ENCODE measurements at places on chromosomes 2 and 18.

DNA sequence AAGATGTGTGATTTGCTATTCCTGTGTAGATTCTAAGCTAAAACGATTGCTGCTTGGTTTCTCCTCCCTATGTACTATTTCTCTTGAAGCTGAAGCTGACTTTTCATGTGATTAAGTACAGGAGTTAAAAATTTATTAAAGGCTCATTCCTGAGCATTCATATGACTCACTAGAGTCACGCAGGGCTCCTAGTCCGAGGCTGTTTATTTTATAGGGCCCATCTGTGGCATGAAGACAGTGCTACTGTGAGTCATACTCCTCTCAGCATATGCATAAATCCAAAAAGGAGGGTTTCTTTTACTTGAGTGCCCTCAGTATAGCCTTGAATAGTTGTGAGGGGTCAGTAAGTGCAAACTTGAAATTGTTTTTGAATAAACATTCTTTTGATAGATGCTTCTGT is 378.8 kb downstream of the PTPRM start:
- no peak for DNase-seq

DNA sequence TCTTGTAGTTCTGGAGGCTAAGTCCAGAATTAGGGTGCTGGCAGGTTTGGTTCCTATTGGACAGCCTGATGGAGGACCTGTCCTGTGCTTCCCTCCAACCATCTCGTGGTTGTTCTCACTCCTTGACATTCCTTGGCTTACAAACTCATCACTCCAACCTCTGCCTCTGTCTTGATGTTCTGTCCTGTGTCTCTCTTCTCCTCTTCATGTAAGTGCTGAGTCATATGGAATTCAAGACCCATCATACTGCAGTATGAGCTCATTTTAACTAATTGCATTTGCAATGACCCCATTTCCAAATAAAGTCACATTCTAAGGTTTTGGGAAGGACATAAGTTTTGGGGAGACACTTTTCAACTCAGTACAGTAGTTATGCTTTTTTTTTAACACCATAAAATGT is 374.7 kb downstream of the TRIB2 start:
- no peak for DNase-seq

GRCh38 chr2:97788986-97789644 is 75.7 kb downstream of the ZAP70 start:
- no peak for DNase-seq

DNA sequence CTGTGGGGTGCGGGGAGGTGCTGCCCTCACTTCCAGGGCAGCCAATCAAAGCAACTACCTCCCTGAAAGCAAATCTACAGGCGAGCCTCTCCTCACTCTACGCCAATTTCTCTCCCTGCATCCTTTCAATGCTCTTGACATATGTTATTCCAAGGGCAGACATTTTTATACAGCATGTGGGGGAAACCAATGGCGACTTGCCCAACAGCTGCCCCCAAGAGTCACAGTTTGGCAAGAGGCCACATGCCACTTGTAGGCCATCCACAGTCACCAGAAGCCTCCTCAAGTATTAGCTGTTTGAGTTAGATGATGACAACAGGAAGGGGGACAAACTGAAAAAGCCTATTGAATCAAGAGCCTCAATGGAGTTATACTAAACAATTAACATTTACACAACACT is 114.6 kb downstream of the MYO5B start:
- DNase-seq, result no peak

DNA sequence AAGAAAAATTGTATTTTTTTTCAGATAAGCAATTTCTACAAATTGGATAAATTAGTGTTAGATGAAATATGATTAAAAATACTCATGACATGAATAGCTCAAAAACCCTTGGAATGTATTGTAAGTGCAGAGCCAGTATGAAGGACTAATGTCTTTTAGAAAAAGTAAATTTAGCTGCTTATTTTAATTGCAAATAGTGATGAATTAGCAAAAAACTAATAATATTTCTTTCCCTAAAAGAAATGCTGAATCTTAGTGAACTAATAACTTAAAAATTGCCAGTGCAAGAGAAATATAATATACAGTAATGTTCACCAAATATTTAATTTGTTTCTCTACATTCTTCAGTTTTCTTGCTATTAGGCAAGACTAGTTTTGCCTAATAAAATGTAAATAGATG is 72.4 kb downstream of the RND3 start:
- DNase-seq, result no peak

GRCh38 chr2:38709567-38710194 is 41.5 kb downstream of the SRSF7 start:
- no peak for DNase-seq

GRCh38 chr18:59961070-59961469 is 61.3 kb downstream of the PMAIP1 start:
- DNase-seq, result no peak

DNA sequence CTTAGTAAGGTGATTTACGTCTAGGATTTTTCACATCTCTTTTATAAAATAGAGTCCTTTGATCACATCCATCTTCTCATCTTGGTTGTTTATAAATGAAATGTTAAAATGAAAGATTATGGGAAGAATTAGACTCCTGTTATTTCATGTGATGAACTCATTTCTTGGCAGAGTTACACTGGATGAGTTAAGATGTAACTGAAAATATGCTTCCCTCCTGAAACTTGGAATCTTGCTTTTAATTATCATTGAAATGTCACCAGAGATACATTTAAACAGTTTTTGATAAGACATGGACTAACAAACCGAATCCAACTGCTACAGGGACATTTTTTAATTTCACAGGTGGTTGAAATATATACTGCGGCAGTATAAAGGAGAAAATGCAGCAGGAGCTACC is 274.0 kb downstream of the DLGAP1 start:
- DNase-seq, result no peak

DNA sequence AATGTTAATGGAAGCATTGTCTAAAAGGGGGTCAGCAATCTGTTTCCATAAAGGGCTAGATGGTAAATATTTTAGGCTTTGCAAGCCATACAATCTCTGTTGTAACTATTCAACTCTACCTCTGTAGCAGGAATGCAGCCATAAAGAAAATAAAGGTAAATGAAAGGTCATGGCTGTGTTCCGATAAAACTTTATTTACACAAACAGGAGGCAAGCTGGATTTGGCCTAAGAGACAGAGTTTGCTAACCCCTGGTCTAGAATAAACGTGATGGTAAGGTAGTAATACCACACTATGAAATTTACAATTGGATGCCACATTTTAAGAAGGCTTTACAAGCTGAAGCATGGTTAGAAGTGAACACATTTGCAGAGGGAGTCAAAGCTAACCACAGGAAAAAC is 91.4 kb downstream of the EXOC6B start:
- DNase-seq, result no peak

GRCh38 chr2:32773448-32773808 is 145.6 kb downstream of the TTC27 start:
- DNase-seq, result no peak

GRCh38 chr2:67858886-67859285 is 203.9 kb downstream of the C1D start:
- no peak for DNase-seq

DNA sequence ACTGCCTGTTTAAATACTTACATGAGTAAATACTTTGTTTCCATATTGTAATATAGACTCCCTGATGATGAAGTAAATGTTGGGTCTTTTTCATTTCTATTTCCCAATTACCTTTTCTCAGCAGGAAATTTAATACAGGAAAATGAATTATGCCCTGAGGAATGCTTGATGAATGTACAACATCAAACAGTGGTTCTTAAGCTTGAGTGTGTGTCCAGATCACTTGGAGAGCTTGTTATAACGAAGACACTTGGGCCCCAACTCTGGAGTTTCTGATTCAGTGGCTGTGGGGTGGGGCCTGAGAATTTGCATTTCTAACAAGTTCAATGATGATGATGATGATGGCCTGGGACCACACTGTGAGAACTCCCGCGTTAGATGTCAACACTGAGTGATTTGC is 7.1 kb upstream of the ME2 start:
- DNase-seq, result no peak

DNA sequence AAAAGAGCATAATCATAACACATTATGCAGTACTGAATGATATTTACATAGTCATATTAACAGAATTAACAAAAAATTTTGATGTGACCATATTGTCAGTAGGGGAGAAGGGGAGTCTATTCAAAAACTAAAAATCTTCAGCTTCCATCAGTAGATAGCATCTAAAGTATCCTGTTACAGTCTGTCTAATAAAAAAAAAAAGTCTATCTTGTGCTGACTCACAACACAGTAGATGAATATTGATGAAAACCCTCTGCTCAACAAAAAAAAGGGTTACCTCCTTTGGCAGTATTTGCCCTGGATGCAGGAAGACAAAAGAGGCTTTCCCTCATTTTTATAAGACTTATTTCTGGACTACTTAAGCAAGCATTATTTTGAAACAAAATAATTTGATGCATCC is 27.3 kb downstream of the GRB14 start:
- DNase-seq, result no peak

GRCh38 chr2:21812766-21813165 is 689.0 kb downstream of the TDRD15 start:
- no peak for DNase-seq

DNA sequence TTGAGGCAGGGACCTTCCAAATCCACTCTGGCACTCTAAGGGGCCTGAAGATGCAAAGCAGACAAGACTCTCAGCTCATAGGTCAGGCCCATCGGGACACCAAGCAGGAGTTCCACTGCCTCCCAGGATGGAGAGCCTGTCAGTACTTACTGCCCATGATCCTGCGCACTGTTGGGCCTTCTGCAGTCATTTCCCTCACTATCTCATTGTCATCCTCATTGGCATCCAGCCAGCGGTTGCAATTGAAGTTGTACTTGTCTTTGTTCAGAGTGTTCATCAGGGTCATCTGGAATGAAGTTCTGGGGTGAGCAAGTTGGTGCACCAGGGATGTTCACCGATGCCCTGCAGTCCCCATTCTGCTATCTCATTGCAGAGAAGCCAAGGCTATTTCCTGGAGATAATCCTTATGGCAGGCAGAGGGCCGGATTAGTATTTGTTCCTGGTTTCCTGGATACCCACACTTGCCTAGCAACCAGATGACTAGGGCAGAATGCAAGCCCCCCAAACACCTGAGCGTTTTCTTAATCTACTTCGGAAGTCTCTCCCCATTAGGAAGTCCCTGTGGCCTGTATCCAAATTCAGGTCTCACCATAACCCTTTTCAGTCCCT is 65.1 kb downstream of the LOXHD1 start:
- DNase-seq, result no peak

DNA sequence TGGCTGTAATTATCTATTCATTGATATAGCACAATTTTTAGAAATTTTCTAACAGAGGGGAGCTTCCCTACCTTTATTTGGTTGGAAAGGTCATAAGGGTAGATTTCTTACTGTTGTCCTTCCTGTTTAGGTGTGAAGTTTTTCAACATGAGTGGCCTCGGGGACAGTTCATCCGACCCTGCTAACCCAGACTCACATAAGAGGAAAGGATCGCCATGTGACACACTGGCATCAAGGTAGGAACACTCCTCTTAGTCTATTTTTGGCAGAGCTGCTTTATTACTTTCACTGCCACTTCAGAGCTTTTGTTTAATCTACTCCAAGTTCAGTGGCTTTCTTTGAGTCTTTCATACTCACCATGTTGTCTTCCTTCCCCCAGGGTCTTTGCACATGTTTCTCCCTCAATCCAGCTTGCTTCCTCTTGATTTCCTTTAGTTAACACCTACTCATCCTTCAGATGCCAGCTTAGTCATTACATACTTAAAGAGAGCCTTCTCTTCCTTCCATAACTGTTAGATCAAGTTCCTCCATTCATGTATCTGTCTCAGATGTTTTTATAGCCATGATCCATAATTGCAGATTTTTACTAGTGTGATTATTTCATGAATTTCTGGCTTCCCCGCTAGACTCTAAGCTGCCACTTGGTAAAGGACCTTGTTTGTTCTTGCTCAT is 134.5 kb downstream of the PTRHD1 start:
- DNase-seq, result no peak

DNA sequence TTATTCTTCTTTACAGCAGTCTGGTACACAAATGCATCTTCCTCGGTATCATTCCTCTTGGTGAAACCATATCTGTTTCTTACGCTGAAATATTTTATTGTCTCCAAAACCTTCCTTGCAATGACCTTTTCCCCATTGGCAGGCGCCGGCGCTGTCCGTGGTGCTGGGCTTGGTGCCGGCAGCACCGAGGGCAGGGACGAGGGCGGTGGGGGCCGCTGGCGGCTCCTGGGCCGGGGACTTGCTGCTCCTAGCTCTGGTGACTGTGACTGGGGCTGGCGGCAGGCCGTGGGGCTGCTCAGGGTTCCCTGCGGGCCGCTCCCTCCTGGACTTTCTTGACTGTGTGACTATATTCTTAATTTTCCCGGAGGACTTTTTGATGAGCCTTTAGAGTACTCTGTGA is 72.5 kb downstream of the GPR39 start:
- no peak for DNase-seq

DNA sequence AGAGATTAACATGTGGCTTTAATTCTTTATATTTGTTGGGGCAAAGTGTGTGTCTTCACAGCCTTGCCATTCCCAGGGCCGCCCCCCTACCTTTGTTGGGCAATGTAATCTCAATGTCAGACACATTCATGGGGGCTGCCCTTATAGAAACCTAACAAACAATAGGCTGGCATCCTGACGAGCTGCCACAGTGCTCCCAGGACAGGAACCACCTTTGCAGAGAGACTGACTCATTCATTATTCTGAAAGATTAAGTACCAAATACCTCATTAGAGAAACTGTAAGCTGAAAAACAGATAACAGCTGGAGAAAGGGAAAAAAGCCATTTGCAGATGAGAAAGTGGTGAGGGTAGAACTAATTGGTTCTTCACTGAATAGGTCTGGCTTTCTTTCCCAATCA is 1587.5 kb upstream of the PIK3C3 start:
- DNase-seq, result no peak

DNA sequence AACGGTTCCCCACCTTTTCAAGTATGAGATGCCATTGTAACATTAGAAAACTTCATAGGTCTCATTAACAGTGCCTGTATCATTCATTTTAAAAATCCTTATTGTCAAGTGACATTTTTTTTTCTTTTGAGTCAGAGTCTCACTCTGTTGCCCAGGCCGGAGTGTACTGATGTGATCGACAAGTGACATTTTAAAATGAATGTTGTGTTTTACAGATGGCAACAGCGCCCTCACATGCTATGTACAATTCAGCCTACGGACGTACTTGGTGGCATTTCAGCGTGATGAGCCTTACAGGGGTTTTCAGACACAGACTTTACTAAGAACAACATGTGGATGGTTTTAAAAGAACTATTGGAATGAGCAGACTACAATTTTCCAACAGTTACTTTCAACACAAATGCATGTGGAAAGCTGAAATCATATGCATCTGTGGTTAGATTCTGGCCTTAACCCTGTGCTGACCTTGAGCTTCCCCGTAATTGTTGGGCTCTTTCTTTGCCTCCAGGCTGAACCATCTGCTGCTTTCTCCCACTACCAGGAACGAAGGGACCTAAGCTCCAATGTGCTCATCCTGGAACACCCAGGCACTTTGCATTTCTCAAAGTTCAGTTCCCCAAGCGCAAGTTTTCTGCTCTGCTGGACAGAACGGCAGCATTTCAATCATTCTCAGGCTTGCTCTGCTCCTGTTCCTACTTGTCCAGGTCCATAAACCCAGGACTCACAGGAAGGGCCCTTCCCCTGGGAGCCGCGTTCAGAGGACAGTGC is 119.9 kb upstream of the NDUFV2 start:
- no peak for DNase-seq
